ENCODE measurements at places on chromosomes 2 and 18.

- ATAC-seq, result no peak
These were observed 178.7 kb downstream of the ANTXR1 start for GRCh38 chr2:69191634-69192033.

DNA sequence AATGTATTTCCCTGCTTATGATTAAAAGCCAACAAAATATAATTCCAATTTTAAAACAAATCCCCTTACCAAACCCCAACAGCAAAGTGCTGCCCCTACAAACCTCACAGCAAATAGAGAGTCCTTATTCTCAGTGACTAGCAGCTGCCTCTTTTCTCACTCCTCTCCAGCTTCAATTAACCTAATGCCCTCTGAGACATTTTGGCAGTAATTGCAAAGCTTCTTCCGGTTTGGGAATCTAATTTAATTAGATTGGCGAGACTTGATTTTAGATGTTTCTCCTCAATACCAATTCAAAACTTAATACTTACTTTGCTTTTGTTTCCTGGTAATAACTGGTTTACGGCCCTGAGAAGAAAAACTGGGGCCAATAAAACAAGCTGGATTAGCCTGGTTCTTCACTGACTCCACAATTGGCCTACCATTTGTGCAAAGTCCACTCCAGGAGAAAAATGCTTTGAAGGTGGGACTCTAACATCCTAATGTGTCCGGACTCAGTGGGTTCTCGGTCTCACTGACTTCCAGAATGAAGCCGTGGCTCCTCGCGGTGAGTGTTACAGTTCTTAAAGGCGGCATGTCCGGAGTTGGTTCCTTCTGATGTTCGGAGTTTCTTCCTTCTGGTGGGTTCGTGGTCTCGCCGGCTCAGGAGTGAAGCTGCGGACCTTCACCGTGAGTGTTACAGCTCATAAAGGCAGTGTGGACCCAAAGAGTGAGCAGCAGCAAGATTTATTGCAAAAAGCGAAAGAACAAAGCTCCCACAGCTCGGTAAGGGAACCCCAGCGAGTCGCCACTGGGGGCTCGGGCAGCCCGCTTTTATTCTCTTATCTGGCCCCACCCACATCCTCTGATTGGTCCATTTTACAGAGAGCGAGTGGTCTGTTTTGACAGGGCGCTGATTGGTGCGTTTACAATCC lies 52.8 kb downstream of the SLC35F5 start:
- ATAC-seq, result no peak

DNA sequence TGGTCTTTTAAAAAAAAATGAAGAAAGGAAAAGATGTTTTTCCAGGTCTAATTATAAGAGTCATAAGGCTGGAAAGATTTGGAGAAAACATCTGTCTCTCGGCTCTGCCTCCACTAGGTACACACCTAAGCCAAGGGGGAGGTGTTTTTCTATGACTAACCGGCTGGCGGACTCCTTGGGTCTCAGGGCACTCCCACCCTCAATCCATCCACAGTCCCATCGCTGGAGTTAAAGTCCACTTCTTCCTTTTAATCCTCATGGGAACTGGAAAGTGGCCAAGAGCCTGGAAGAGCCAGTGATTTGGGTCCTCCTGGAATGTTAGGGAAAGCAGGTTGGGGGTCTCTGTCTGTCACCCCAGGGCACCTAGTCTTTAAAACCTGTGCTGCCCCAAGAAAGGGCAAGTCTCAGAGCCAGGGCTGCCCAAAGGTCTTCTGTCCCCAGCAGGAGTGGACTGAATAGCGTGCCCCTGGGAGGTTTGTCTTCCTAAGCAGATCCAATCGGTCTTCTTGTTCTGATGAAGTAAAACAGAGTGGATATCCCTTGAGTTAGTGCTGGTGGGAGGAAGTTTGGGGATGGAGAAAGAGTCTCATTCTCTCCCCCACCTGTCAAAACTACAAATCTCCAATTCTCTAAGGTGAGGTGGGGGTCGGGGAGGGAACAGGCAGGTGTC lies 66.4 kb downstream of the MCFD2 start:
- peak; percentile 18 for ATAC-seq

DNA sequence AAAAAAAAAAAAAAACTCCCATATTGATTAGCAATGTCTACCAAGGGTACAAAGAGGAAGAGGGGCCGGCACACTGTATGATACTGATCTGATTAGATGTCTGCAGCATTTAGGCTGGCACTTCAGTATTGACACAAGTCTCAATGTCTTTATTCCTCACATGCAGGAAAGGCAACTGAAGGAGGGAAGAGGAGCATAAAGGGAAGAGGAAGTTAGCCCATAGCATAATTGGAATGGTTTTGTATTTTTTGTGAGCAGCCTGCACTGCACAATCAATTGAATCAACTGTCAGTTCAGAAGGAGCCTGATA lies 79.0 kb downstream of the DNER start:
- no peak for ATAC-seq

DNA sequence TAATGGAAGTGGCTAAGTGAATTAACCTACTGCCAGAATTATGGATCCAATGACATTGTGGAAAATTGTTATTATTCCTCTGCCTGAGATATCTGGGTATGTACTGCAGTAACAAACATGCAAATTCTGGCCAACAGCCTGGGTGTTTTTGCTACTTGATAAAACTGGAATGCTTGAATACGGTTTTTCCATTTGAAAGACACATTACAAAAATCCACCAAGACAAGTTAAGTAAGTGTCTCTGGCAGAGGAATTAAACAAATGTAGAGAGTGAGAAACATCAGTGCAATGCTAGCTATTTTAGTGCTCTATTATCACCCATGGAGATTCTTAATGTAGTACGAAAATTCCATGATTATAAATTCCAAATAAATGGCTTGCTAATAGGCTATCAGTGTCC lies 312.4 kb upstream of the MEIS1 start:
- ATAC-seq, result no peak

DNA sequence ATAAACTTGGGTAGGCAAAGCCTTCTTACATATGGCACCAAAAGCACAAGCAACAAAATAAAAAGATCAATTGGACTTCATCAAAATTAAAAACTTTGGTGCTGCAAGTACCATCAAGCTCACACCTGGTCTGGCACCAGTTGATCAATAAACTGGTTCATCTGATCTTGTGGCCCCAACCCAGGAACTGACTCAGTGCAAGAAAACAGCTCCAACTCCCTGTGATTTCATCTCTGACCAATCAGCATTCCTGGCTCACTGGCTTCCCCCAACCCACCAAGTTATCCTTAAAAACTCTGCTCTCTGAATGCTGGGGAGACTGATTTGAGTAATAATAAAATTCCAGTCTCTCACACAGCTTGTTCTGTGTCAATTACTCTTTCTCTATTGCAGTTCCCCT lies 8.4 kb downstream of the EPG5 start:
- ATAC-seq, result no peak

DNA sequence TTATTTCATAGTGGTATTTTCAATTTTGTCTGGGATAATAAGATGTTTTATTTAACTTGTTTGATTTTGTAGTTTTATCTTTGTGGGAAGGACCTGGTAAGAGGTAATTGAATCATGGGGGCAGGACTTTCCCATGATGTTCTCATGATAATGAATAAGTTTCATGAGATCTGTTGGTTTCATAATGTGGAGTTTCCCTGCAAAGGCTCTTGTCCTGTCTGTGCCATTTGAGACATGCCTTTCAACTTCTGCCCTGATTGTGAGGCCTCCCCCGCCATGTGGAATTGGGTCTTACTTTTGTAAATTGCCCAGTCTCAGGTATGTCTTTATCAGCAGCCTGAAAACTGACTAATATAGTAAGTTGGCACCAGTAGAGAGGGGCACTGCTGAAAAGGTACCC lies 77.8 kb upstream of the ARHGAP15 start:
- ATAC-seq, result no peak

- ATAC-seq, result no peak
These were observed 47.1 kb downstream of the LPIN2 start for GRCh38 chr18:2965797-2966196.

- no peak for ATAC-seq
These were observed 39.6 kb downstream of the ITGAV start for GRCh38 chr2:186629250-186629996.

DNA sequence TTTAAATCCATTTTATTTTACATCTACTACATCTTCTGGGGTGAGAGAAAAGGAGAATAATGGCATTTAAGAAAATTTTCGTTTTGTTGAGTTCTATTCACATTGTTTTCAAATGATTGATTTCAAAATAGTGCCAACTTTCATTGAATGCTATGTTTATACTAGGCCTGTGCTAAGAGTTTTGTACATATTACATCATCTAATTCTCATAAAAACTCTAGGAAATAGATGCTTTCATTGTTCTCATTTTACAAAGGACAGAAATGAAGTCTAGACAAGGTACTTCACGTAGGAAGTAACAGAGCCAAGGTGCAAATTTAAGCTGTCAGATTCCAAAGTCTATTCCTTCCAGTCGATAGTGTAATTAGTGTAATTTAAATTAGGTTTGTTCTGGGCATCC lies 402.8 kb upstream of the UBE2E3 start:
- no peak for ATAC-seq

- no peak for ATAC-seq
These were observed 434.8 kb downstream of the NBAS start for GRCh38 chr2:15126373-15126772.

DNA sequence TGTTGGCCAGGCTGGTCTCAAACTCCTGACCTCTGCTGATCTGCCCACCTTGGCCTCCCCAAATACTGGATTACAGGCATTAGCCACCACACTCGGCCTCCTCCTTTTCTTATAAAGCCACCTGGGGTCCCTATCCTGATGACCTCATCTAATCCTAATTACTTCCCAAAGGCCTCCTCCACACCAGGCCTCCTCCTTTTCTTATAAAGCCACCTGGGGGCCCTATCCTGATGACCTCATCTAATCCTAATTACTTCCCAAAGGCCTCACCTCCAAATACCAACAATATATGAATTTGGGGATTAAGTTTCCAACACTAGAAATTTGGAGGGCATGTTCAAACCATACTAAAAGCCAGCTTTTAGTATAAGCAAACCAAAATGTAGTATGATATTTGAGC lies 9.7 kb upstream of the RMC1 start:
- no peak for ATAC-seq

DNA sequence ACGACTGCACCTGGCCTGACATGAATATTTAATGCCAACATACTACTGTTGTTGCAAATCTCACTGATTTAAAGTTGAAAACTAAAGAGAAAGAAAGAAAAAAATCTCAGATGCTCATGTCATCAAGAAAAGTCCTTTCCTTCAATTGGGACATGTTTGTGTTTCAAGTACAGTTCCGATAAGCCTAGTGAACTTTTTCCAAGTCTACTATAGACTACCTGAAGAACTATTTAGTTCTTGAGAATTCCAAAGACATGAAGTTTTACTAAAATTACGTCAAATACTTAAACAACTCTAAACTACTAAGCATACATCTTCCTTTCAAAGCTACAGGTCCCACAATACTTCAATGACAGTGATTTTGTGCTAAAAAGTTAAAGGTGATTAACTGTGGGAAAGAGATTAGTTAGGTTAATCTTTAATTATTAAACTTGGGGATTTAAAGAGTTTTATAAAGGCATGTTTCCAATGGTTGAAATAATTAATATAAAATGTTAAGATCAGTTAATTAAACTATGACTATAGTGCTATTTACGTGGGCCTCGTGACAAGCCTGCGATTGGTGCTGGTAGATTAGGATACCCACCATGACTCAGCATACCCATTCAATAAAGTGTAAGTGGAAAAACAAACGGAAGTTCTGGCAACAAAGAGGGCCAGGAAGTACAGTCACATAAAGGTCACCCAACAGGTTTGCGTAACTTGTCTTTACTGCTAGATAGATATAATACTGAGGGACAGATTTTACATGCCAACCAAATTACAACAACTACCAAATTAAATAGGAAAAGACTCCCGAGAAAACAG lies 55.5 kb downstream of the SEPTIN10 start:
- ATAC-seq, result peak; percentile 48

DNA sequence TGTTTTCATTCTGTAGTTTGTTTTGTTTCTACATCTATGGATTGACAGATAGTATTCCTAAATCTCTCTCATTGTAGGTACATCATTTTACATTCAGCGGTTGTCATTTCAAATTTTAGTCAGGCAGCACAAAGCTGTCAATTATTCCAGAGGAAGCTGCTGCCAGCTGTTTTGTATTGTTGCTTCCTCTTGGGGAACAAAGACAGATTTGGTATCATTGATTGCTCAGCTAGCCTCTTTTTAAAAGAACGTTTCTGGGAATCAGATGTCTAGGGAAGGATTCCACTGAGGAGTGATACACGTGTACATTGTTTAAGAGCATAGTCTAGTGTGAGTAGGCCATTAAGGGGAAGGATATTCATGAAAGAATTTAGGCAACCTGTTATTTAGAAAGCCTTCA lies 145.8 kb downstream of the AGPS start:
- no peak for ATAC-seq

DNA sequence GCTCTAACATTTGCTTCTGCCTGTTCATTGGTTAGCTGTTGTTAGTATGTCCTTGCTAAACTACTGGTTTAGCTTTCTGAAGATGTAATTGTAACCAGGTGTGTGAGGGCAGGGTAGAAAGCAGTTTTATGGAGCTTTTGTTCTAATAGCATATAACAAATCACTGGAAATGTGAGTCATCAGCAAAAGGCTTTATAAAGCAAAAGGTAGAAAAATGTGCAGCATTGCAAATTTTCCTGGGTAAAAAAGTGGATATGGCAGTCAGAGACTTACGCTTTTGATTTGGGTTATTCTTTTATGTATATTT lies 85.3 kb downstream of the ZNF407 start:
- no peak for ATAC-seq

DNA sequence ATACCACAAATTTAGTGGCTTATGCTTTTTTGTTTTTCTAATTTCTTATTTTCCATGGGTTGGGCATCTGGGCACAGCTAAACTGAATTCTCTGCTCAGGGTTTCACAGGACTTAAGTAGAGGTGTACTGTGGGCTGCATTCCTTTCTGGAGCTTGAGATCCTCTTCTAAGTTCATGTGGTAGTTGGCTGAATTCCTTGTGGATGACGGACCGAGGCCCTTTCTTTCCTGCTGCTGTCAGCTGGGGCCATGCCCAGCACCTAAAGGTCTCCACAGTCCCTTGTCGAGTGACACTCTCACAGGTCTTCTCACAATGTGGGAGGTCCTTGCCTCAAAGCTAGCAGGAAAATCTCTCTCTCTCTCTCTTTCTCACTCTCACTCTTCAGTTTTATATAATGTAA lies 433.5 kb upstream of the LRATD1 start:
- no peak for ATAC-seq

GRCh38 chr2:132662732-132663131 lies 7.3 kb downstream of the LYPD1 start:
- no peak for ATAC-seq

- ATAC-seq, result no peak
These were observed 86.4 kb upstream of the RMDN2 start for GRCh38 chr2:37838541-37839167.

- ATAC-seq, result no peak
These were observed 76.2 kb downstream of the MOGAT1 start for GRCh38 chr2:222747526-222748160.

- ATAC-seq, result no peak
These were observed 128.7 kb downstream of the PLA2R1 start for GRCh38 chr2:159933727-159934049.

DNA sequence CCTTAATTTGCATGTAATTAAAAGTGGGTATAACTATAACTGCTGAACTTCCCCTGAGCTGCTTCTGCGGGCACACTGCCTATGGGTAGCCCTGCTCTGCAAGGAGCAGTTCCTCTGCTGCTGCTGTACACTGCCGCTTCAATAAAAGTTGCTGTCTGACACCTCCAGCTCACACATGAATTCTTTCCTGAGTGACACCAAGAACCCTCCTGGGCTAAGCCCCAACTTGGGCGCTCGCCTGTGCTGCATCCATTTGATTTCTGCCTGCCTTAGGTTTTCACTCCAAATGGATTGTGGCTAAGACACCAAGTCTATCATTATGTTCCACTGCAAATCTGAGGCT lies 215.7 kb downstream of the ANAPC1 start:
- ATAC-seq, result no peak

GRCh38 chr2:47072018-47072691 lies 83.0 kb downstream of the STPG4 start:
- peak; percentile 66 for ATAC-seq

Data from gastroesophageal sphincter (tissue), 4 donors.